ENCODE measurements at places on chromosomes 11 and 22.

- DNase-seq, result no peak
Measured at GRCh38 chr11:133467686-133468085, 64.6 kb downstream of the OPCML start.

GRCh38 chr22:17786435-17787161 is 12.3 kb upstream of the BID start:
- DNase-seq, result no peak

DNA sequence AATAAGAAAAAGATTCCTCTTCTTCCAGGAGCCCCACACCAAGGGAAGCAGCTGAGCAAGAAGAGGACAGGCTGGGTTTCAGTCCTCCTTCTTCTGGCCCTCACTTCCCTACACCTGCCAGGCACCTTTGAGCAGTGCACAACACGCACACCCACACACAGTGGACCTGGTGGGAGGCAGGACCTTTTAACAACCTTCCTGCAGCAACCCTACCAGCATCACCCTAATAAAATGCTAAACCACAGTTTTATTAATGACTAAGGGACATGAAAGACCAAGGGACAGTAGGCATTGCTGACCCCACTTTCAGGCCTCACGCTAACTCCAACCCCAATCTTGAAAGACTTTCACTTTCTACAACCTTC is 12.2 kb downstream of the ARAP1 start:
- no peak for DNase-seq

GRCh38 chr11:78429660-78430059 is 12.0 kb upstream of the GAB2 start:
- no peak for DNase-seq

- peak; percentile 8 for DNase-seq
Measured at GRCh38 chr22:46969961-46970360, 207.5 kb downstream of the TBC1D22A start.

- DNase-seq, result no peak
Measured at GRCh38 chr22:46044621-46045458, 67.9 kb upstream of the WNT7B start.

DNA sequence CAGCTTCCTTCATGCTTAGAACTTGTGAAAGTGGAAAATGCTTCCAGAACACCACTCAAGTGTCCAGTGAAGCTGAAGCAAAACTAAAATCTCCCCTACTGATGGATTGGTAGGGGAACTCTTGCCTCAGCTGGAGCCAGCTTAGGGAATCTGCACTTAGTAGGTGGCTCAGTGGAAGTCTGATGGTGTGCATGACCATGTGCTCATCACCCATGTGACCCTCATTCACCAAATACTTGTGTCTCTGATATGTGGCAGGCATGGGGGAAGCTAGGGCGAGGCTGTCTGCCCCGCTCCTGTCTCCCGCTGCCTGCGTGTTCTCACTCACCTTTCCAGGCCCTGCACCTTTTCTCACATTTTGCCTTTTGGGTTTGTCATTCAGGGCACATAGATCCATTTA is 7.2 kb downstream of the TEAD1 start:
- no peak for DNase-seq

DNA sequence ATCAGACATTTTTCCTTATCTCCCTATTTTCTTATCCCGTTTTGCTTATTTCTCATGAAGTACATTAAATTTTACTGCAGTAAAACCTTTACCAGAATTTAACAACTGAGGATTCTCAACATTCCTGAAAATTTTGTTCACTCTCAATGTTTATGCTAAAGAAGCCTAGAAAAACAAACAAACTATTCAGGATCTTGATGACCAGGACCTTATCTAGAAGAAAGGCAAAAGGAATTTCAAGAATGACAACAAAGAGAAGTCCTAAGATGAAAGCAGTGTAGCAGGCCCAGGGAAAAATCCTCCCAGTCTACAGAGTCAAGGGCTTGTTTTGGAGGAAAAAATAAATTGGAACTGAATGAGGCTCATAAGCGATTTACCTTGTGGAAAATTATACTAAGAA is 283.3 kb upstream of the ARHGAP42 start:
- DNase-seq, result no peak

- DNase-seq, result no peak
Measured at GRCh38 chr11:1219834-1220815, 2.7 kb upstream of the MUC5B start.

GRCh38 chr11:1633864-1634263 is 4.3 kb downstream of the KRTAP5-5 start:
- DNase-seq, result no peak

GRCh38 chr22:19448076-19448607 is 631 bp upstream of the C22orf39 start:
- DNase-seq, result peak; percentile 41

DNA sequence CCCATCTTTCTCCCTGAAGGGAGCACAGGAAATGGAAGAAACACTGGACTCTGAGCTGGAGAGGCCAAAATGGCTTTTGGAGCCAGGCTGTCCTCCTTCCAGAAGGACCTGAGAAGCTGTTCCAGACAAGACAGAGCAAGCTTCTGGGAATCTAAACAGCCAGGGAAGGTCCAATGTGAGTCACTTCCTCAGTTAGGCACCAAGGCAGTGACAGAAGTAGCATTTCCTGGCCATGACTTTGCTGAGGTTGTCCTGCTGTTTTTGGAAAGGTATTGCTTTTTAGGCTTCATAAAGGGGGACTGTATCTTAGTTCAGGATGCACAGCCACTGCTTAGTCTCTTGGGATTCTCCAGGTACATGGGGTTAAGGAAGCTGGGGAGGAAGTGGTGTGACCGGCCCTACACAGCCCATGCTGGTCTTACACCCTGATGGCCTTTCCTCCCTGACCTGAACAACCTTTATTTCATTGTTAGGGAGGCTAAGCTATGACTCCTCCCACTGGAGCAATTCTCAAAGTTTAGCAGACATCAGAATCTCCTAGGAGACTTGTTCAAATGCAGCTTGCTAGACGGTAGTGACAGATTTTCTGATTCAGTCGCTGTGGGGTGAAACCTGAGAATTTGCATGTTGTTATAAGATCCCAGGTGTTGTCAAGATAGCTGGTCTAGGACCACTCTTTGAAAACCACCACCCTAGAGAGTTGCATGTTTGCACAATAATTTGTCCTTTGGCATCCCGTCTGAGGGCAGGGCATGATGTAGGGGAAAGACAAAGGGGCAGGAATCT is 6.8 kb upstream of the INSC start:
- DNase-seq, result no peak

DNA sequence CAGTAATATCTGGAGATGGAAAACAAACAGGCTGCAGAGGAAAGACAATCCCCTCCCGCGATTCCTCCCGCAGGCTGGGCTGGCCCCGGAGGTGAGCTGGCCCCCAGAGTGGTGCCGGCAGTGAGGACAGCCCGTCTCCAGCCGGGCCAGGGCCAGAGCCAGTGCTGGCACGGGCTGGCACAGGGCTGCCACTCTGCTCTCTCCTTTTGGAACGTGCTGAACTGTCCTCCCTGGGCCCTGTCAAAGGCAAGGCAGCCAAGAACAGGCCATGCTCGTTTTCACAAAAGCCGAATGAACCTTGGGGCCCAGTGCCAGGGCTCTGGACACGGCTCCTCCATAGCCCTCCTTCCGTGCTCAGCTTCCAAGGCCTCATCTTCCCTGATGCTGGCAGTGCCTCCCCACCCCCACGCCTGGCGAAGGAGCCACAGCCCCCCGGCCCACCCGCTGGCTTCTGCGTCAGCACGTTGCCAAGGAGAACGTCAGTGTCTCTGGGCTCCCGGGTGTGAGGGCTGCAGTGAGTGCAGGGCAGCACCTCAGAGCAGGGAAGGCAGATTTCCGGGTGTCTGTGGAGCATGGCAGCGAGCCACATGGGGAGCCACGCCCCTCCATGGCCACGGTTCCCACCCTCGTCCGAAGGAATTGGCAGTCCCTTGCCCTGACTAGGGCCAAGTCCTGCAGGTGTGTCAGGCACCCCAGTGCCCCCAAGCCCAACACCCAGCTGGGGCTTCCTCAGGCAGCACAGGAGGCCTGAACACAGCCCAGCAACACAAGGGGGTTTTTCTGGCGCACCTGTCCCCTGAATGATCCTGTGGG is 28.6 kb downstream of the GNAZ start:
- no peak for DNase-seq

DNA sequence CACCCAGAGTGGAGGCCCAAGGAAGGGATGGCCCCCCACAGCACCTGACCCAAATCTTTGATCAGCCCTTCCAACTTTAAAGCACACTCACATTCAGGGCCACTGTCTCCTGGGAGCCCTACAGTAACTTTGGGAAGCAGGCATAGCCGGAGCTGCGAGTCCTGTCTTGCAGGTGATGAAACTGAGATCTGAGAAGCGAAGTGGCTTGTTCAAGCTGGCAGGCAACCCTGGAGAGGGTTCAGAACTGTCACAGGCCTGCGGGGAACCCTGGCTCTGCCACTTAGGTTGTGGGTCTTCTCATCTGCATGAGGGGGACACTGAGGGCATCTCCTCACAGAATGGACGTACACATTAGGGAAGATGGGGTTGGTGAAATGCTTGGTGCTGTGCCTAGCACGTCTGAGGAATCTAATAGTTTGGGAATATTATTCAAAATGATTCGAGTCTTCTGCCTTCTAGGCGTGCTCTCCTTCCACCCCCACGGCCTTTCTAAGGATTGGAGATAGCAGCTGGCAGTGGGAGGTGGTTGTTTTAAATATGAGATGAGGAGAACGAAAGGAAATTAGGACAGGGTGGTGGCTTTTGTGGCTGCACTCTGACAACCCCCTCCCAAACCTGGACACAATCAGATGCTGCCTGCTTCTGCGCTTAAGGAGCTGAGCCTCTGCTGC is 18.8 kb upstream of the SUN2 start:
- no peak for DNase-seq

DNA sequence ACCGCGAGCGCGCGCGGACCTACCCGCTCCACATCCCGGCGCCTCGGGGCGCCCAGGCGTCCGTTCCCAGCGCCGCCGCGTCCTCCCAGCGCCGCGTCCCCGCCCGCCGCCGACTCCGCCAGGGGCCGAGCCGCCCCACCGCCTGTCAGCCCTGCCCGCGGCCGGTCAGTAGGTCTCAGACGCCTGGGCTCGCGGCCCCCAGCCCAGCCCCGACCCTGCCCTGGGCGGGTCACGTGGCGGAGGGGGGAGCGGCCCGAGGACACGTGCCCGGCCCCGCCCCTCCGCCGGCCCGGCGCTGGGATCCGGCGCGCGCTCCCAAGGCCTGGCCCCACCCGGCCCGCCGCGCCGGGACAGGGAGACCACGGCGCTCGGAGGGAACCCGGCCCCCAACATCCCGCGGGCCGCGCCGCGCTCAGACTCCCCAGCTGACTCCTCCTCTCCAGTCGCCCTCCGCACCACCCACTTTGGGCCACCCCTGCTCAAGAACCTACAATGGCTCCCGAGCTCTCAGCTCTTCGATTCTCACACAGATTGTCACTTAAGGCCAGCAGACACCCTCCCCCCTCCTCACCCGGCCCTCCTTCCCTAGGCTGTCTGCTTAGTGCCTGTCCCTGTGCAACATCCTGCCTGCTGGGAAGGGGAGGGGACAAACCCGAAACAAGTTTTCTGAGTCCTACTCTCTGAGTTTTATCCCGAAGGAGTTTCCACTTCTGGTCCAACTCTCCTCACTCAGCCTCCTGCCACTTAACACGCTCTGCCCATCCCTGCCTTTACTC is at the start of gene RAB3IL1:
Gene RAB3IL1 (minus strand): TSS at position 233 of the 776 bp plus-strand sequence. CDS start 199 bp downstream, at position 34.
- DNase-seq, result no peak

DNA sequence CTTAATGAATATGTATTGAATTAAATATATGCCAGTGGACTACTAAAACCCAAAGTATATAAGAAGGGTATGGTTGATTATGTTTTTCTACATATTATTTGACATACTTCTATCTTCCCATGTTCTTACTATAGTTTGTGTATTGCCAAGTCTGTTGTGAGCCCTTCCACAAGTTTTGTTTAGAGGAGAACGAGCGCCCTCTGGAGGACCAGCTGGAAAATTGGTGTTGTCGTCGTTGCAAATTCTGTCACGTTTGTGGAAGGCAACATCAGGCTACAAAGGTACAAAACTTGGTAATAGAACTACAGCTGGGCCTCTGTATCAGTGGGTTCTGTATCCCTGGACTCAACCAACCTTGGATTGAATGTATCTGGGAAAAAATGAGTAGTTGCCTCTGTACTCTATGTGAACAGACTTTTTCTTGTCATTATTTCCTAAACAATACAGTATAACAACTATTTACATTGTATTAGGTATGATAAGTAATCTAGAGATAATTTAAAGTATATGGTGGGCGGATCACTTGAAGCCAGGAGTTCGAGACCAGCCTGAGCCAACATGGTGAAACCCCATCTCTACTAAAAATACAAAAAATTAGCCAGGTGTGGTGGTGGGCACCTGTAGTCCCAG is 38.7 kb upstream of the TTC36 start:
- peak; percentile 83 for DNase-seq

GRCh38 chr11:43790444-43790794 is 90.2 kb upstream of the ALKBH3 start:
- DNase-seq, result no peak

- DNase-seq, result no peak
Measured at GRCh38 chr11:42657169-42657568, 654.6 kb upstream of the API5 start.

DNA sequence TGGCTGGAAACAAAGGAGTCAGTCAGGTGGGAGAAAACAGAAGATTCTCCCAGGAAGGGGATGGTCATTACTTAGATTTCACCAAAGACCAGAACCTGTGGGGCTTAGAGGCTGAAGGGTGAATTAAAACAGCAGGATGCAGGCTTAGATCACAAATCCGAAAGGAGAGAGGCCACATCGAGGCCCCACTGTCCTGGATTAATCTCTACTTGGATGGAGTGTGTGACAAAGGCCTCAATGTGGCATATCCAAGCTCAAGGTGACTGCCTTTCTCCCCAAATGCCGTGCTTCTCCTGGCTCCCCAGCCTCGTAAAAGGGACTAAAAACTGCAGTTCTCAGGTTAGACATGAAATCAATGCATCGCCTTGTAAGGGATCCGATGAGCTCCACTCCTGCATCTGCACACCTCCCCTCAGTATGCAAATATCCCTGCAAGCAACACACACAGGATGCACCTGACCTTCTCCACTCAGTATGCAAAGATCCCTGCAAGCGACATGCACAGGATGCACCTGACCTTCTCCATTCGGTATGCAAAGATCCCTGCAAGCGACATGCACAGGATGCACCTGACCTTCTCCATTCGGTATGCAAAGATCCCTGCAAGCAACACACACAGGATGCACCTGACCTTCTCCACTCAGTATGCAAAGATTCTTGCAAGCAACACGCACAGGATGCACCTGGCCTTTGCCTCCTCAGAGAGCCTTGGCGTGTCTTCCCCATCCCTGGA is 447.4 kb downstream of the BRD1 start:
- DNase-seq, result no peak

DNA sequence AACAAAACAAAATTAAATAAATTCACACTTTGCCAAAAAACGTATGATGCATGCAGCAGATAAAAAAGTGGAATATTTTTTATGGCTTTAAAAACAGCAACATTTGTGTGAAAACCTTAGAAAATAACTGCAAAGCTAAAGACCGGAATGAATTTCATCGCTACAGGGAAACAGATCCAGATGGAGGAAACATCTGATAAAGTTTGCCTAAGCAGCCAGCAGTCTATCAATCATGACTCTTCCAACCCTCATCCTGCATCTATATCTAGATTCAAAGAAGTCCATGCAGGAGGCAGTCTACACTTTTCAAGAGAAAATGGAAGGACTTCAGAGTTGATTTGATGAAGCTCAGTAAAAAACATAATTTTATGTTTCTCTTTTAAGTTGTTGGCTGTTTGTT is 126.8 kb downstream of the SWAP70 start:
- DNase-seq, result no peak

- no peak for DNase-seq
Measured at GRCh38 chr22:44133901-44134571, 46.7 kb upstream of the PARVG start.

Measured in activated CD4-positive, alpha-beta T cell treated with anti-CD3 and anti-CD28 coated beads, Interleukin-2, amount 50 U/mL, for 16 hours (primary cell).